ENCODE measurements at places on chromosomes 13 and 19.

DNA sequence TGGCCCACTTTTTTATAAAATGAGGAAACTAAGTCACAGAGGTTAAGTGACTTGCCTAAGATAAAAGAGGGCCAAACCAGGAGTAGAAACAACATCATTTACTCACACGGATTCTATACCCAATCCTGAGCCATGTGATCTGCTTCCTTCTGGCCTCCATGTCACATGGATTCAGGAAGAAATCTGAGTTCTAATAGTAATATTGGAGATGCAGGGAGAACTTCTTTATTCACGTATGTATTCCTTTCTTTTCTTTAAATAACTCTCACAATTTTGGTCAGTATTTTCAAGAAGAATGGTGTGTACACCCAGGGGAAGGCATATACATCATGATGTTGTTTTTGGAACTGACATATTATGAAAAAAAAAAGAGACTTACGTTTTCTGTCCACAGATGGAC, 1.8 kb downstream of the POSTN start:
- DNase-seq = no peak

GRCh38 chr13:66528180-66528579, 702.0 kb downstream of the PCDH9 start:
- no peak for DNase-seq

DNA sequence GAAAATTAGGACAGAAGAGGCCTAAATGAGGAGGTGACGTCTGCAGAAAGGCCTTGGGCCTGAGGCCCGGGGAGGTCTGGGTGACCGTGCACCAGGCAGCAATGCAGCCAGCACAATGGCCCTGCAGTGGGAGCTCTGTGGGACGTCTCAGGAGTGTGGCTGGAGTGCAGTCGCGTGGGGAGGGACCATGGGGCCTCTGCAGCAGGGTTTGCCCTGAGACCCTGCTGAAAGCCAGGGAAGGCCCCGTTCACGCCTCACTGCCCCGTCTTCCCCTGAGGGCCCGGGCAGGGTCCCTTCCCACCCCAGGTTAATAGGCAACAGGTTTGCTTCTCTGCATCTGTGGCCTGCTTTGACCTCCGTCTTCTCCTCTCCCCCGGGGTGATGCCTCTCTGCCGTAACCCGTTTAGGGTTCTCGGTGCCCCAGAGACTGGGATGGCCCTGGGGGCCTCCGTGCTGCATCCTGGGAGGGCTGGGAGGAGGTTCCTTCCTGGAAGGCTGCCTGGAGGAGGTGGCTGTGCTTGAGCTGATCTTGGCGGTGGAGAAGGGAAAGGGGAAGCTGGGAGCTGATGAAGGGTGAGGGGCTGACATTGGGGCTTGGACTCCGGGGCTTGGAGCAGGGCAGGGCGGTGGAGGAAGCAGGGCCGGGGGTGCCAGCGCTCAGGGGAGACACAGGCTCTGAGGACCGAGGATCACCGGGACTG, 9.7 kb downstream of the PALM start:
- DNase-seq = no peak

DNA sequence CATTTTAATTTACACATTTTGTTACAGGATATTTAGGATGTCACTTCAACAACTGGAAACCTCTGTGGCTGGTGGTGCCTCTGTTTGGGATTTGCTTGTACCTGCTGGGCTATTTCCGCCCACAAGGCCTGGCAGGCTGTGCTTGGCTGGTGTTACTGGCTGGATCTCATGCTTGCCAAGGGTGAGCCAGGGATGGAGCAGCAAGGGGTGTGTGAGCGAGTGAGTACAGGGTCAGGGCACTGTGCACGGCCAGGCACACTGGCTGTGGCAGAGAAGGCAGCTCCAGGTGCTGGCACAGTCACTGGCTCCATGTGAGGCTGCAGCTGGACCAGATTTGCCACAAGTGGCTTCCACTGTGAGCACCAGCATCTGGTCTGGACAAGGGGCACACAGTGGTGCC, 1254.8 kb downstream of the SLITRK5 start:
- no peak for DNase-seq

DNA sequence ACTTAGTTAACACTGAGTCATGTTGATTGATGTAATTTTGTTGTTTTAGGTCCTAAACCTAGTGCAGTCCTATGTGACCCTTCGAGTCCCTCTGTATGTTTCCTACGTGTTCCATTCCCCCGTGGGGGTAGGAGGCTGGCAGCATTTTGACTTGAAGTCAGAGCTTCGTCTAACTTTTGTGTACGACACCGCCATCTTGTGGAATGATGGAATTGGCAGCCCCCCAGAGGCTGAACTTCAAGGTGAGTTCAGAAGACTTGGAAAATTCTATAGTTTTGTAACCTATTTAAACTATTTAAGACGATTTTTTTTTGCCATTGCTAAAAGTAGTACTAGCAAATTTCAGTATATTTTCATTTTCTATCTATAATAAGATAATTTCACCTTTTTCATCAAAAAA, 117.9 kb downstream of the STOML3 start:
- DNase-seq = peak; percentile 53

DNA sequence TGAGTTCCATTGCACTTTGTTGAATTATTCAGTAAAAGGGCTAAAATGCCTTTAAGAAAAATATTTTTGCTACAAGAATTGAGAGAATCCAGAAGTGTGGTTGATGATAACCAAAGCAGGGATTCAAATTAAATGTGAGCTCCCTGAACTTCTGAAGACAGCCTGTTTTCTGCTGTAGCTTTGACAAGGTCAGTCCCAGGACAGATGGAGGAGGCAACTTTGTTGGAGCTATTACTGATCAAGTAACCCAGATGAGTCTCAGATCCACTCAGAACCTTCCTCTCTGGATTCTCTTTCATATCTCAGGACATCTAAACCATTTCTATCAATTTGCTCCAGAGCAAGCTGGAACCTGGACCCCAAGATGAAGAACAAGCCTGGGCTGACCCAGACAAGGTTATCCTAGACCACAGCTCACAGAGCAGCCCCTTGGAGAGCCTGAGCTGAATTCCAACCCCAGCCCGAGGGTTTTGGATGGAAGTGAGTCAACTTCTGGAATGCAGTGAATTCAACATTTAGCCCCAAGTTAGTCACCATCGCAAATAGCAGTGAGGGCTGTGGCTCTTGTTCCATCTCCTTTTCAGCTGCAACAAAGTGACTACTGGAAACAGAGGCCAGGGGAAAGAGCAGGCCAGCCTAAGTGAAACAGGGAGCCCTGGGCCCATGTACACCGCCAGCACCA, 137.8 kb upstream of the TSC22D1 start:
- no peak for DNase-seq

- no peak for DNase-seq
Observed at GRCh38 chr13:113864273-113864890, 506 bp upstream of the GAS6 start.

- DNase-seq = no peak
Observed at GRCh38 chr13:63117710-63118109, 1702.1 kb upstream of the PCDH20 start.

DNA sequence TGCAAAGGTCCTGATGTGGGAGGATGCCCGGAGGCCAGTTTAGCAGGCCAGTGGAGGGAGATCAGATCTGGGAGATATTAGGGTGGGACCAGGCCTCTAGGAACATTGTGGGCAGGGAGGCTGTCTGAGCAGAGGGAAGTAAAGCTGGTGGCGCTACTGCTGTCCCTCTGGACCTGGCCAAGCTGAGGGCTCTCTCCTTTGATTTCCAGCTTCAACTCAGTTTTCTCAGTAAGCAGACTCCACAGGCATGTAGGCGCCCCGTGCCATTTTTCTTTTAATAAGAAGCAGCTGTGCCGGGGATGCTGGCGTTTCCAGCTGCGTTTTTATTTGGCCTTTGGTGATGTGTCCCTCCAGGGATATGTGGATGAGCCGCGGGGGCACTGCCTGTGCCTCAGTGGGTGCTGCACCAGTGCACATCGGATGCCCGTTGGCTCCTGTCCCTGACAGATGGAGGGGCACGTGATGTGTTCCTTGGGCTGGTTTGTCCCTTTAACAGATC, 6.7 kb downstream of the DNM2 start:
- DNase-seq = no peak

- no peak for DNase-seq
Observed at GRCh38 chr13:41835871-41836270, 125.0 kb downstream of the VWA8 start.

DNA sequence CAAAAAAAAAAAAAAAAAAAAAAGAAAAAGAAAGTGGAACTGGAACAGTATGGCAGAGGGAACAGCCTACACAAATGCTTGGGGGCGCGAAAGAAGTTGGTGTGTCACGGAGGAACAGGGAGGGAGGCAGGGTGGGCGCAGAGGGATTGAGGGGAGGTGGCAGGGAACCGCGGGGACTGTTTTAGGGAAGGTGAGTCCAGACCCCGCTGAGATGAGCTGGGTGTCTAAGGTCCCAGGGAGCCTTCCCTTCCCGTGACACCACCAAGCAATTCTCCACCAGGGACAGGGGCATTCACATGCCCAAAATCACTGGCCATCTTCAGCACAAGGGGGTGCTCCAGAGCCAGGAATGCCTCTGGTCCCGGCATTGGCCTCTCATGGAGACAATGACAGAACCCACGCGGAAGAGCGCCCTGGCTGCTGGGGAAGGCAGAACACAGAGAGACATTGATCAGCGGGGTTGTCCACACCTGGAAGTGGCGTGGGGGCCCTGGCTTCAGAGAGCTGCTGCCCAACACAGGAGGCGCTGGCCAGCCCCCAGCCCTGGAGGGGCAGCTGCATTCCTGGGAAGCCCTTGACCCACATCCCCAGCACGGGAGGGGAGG, 6.9 kb downstream of the PEAK3 start:
- peak; percentile 52 for DNase-seq

DNA sequence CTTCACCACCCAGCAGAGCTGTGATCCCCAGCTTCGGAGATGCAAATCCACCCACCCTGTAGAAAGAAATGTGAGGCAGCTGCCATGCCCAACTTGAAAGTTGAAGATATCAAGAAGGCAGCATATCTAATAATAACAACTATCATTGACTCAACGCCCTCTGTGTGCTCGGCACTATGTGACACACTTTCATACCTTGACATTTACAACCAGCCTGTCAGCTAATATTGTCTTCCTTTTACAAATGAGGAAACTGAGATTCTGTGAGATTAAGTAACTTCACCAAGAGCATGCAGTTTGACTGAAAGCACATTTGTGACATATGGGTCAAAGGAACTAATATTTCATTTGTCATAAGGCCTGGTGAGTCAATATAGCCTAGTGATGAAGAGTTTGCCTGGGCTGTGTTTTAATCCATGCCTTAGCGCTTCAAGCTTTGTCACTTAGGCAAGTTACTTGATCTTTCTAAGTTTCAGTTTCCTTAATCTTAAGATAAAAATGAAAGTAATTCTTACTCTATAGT, 137.0 kb downstream of the FLT1 start:
- DNase-seq = no peak

DNA sequence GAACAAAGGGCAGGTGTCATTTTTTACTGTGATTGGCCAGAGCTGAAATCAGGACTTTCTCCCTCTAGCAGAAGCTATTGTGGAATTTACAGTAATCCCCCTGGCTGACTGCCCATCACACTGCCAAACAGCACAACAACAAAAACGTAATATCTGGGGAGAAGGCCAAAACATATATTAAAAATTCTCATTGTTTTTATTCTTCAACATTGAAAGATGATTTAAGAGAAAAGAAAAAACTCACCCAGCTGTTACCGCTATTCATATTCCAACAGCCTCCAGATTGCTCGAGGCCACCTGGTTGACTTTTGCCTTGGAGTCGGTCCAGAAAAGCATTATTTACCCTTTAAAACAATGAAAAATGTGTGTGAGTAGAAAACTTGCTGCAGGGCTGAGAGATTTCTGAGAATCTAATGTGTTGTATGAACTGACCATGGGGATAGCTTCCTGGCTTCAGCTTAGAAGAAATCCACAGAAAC, 97.2 kb downstream of the EPSTI1 start:
- no peak for DNase-seq
